Cardiac ventricle fibroblast (primary cell): ENCODE measurements at places on chromosomes 4 and X. TPM values are rescaled to one million over a fixed set of nuclear protein-coding genes. Genes with fewer than 3 reads are reported as not detected.

The ADH1C gene
- total RNA-seq, result 3.7 and 6.1 TPM in 2 replicates

The GABRB1 gene
- total RNA-seq, result not detected in 2 replicates

The SULT1E1 gene
- 0.20 and 0.44 TPM in 2 replicates for total RNA-seq

The MYOZ2 gene
- total RNA-seq, result not detected in 2 replicates

The SYAP1 gene
- total RNA-seq, result 19.6 and 21.7 TPM in 2 replicates

The XK gene
- under 0.01 TPM in 1 of 2 replicates, not detected in the other for total RNA-seq

The C1QTNF7 gene
- 0.44 and 1.9 TPM in 2 replicates for total RNA-seq

The MAGEA1 gene
- total RNA-seq, result not detected in 2 replicates

The RHOXF2 gene
- not detected in 2 replicates for total RNA-seq

The CSN1S1 gene
- not detected in 2 replicates for total RNA-seq

The DCAF4L1 gene
- 0.06 TPM in 1 of 2 replicates, not detected in the other for total RNA-seq

The EPGN gene
- not detected in 2 replicates for total RNA-seq

The DCAF8L2 gene
- not detected in 2 replicates for total RNA-seq

The JCHAIN gene
- total RNA-seq, result 0.10 and 0.12 TPM in 2 replicates

The GRIA3 gene
- 0.20 and 0.69 TPM in 2 replicates for total RNA-seq

The FAM241A gene
- total RNA-seq, result 2.4 and 2.6 TPM in 2 replicates

The ZNF595 gene
- 8.7 and 12.8 TPM in 2 replicates for total RNA-seq

The CCDC110 gene
- 0.81 and 0.98 TPM in 2 replicates for total RNA-seq

The TCP11X2 gene
- total RNA-seq, result not detected in 2 replicates

The BEX2 gene
- not detected in 2 replicates for total RNA-seq

The UCP1 gene
- not detected in 2 replicates for total RNA-seq

The BANK1 gene
- 0.05 and 0.06 TPM in 2 replicates for total RNA-seq

The STK26 gene
- total RNA-seq, result 2.3 and 4.5 TPM in 2 replicates

The MID1 gene
- total RNA-seq, result 14.7 and 21.5 TPM in 2 replicates

The SOX3 gene
- total RNA-seq, result not detected in 2 replicates

The EXOC1L gene
- total RNA-seq, result not detected in 2 replicates

The NPY1R gene
- total RNA-seq, result 0.12 TPM in 1 of 2 replicates, not detected in the other

The SPIN2A gene
- 1.1 TPM in 1 of 2 replicates, not detected in the other for total RNA-seq

The PNMA6F gene
- total RNA-seq, result not detected in 2 replicates

The WFS1 gene
- 44.5 and 48.5 TPM in 2 replicates for total RNA-seq

The SEC24B gene
- total RNA-seq, result 17.1 and 19.9 TPM in 2 replicates

The FDCSP gene
- total RNA-seq, result not detected in 2 replicates

The CYLC1 gene
- not detected in 2 replicates for total RNA-seq

The RTL3 gene
- not detected in 2 replicates for total RNA-seq

The KIT gene
- total RNA-seq, result 2.1 and 2.6 TPM in 2 replicates

The C4orf54 gene
- not detected in 2 replicates for total RNA-seq

The TRPC3 gene
- 0.15 TPM in 1 of 2 replicates, not detected in the other for total RNA-seq

The CT47B1 gene
- not detected in 2 replicates for total RNA-seq

The HTRA3 gene
- 22.4 and 24.6 TPM in 2 replicates for total RNA-seq

The SSX7 gene
- total RNA-seq, result not detected in 2 replicates

The RS1 gene
- total RNA-seq, result not detected in 2 replicates

The ENPEP gene
- total RNA-seq, result 0.62 and 0.64 TPM in 2 replicates

The MAOB gene
- total RNA-seq, result 2.2 and 3.4 TPM in 2 replicates

The ZNF518B gene
- 21.6 and 25.8 TPM in 2 replicates for total RNA-seq

The USP46 gene
- total RNA-seq, result 7.2 and 8.9 TPM in 2 replicates

The SPATA4 gene
- total RNA-seq, result 0.73 TPM in 1 of 2 replicates, not detected in the other

The TIGD4 gene
- 0.06 and 0.24 TPM in 2 replicates for total RNA-seq

The MAGEB1 gene
- not detected in 2 replicates for total RNA-seq

The RNF212 gene
- 0.37 and 1.3 TPM in 2 replicates for total RNA-seq

The ETFDH gene
- 20.2 and 31.4 TPM in 2 replicates for total RNA-seq

The PSAPL1 gene
- under 0.01 TPM in 1 of 2 replicates, not detected in the other for total RNA-seq

The HTN3 gene
- not detected in 2 replicates for total RNA-seq

The CLGN gene
- total RNA-seq, result 6.8 TPM in 1 of 2 replicates, not detected in the other

The HPGD gene
- not detected in 2 replicates for total RNA-seq
